ENCODE measurements at places on chromosomes 1 and 21. TPM values are rescaled to one million over a fixed set of nuclear protein-coding genes. Genes with fewer than 3 reads are reported as not detected.
A peak's percentile ranks its signal among the peaks of the same experiment; 100 is the strongest.

DNA sequence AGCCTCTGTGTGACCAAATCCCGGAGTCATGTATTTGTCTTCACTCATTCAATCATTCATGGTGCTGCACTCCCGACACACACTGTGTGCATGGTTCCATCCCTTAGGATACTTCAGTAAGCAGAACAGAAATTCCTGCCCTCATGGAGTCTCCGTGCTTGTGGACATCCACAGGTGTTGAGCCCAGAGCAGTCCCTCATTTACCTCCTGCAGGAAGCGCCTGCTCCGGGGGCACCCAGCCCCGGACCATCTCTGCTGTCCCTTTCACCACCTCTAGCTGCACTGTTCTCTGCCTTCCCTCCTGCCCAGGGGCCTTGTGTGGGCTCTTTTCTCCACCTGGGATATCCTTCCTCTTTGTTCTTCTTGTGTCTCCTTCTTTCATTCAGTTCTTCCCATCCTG, 9.5 kb upstream of the ZBTB21 start:
- H3K4me1 ChIP-seq: no peaks in the 10 kb centered on the region
- no peak overlapping the region for H3K27ac ChIP-seq
- peaks cover 2% of the 10 kb centered on the region for H3K27me3 ChIP-seq
- H3K36me3 ChIP-seq: no peaks in the 10 kb centered on the region
- no peak overlapping the region for H3K4me3 ChIP-seq

DNA sequence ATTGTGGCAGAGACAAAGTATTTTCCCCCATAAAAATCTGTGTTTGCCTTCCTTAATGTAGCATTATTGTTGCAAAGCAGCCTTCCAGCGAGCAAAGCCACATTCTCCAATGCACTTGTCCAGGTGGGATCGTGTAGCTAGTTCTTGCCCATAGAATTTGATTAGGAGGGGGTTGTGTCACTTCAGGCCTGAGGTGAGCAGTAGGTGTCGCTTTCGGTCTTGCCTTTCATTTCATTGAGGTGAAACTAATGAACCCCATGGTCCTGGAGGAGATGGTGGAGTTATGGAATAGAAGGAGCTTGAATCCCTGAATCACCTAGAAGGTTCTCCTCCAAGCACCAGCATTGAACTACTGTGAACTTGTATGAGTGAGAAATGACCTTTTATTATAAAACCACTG, 318.9 kb upstream of the PBX1 start:
- H3K27ac ChIP-seq: no peak overlapping the region
- no peaks in the 10 kb centered on the region for H3K27me3 ChIP-seq
- no peak for DNase-seq
- H3K36me3 ChIP-seq: no peaks in the 10 kb centered on the region

UMODL1 gene
- not detected for total RNA-seq

- peaks cover 8% of the 10 kb centered on the region for H3K36me3 ChIP-seq
- peak; percentile 39 for DNase-seq
- H3K4me3 ChIP-seq: no peak overlapping the region
- H3K4me1 ChIP-seq: peaks cover 12% of the 10 kb centered on the region
- H3K27ac ChIP-seq: peak overlapping the region; percentile 84
These were observed 178.1 kb downstream of the SLC45A1 start for GRCh38 chr1:8495928-8496401.

LAD1 gene
- 0.68 TPM for total RNA-seq

CCDC190 gene
- not detected for total RNA-seq

NUDT4B gene
- total RNA-seq: 1.6 TPM

OLFML3 gene
- total RNA-seq: not detected

GSTM2 gene
- 205 TPM for total RNA-seq

DNA sequence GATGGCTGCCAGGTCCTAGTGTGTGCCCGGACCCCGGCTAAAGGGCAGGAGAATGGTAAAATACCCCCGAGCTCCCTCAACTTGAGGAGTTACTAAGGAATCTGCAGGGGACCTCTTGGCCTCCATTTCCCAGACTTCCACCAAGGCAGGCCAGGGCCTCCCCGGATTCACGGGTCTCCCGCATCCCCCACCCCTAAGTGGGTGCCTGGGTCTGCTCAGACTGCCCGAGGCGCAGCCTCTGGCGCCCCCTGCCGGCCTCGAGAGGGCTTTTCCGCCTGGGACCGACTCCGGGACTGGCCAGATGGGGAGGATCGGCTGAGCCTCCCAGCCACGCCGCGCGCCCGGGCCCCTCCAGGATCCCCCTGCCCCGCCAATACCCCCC, 1.7 kb downstream of the PLEKHG5 start:
- DNase-seq: peak; percentile 90
- H3K27ac ChIP-seq: no peak overlapping the region
- H3K4me3 ChIP-seq: peak overlapping the region; percentile 57
- H3K27me3 ChIP-seq: peaks cover 18% of the 10 kb centered on the region
- H3K36me3 ChIP-seq: no peaks in the 10 kb centered on the region

- DNase-seq: no peak
- no peaks in the 10 kb centered on the region for H3K36me3 ChIP-seq
- no peaks in the 10 kb centered on the region for H3K27me3 ChIP-seq
- no peak overlapping the region for H3K4me3 ChIP-seq
- no peaks in the 10 kb centered on the region for H3K4me1 ChIP-seq
- H3K27ac ChIP-seq: no peak overlapping the region
These were observed 29.4 kb downstream of the SPATA17 start for GRCh38 chr1:217660353-217661062.

GRCh38 chr1:93744299-93744988, 62.8 kb upstream of the BCAR3 start:
- no peak overlapping the region for H3K4me3 ChIP-seq
- H3K36me3 ChIP-seq: no peaks in the 10 kb centered on the region
- H3K27ac ChIP-seq: no peak overlapping the region
- no peak for DNase-seq

VAMP3 gene
- total RNA-seq: 86.9 TPM

DNA sequence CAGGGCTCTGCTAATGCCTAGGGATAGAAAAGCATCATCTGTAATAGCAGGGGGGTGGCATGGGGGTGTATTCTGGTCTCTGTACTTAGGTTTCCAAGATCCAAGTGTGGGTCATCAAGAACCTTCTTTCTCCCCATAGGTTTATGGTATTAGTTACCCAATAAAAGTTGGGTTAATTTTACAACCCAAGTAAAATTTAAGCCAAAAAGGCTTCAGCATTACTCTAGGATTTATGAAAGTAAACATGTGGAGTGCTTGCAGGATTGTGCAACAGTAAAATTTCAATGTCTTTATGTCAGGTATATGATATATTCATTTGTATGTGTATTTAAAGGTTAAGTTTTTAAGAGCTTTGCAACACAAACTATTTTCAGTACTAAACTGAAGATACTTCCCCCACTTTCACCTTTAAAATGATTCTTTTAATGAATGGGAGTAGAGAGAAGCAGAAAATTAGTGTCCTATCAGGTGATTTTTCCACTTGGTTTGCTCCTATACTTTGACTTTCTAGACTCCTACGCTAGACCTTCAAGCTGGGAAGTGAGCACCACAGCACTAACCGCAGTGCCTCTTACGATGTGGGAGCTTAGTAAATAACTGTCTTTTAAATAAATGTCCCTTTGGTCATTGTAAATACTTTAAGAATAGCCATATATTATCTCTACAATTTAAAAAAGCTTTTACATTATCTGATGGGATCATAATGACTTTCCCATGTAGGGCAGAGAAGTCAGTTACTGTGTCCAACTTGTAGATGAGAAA, 67.8 kb upstream of the UBE2U start:
- H3K27ac ChIP-seq: no peak overlapping the region
- no peaks in the 10 kb centered on the region for H3K36me3 ChIP-seq
- no peaks in the 10 kb centered on the region for H3K27me3 ChIP-seq
- no peak for DNase-seq

TMEM81 gene
- total RNA-seq: 1.8 TPM

- no peak overlapping the region for H3K27ac ChIP-seq
- no peak for DNase-seq
- H3K4me1 ChIP-seq: peaks cover 6% of the 10 kb centered on the region
These were observed 14.0 kb downstream of the NRIP1 start for GRCh38 chr21:15050568-15051377.

DNA sequence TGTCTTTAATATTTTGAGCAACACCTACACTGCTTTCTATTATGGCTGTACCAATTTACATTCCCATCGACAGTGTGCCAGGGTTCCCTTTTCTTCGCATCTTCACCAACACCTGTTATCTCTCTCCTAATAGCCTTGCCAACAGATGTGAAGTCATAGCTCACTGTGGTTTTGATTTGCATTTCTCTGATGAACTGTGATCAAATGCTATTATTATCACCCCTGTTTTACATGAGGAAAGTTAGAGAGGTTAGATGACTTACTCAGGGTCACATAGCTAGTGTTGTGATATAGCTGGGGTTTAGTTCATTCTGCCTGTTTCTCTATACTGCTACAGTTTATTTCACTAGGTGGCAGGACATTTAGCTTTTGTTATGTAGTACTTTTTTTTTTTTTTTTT, 204.1 kb downstream of the FMN2 start:
- no peaks in the 10 kb centered on the region for H3K27me3 ChIP-seq
- H3K27ac ChIP-seq: no peak overlapping the region
- H3K36me3 ChIP-seq: no peaks in the 10 kb centered on the region
- DNase-seq: no peak
- no peaks in the 10 kb centered on the region for H3K4me1 ChIP-seq

GRCh38 chr1:54122135-54122751, 30.6 kb downstream of the CDCP2 start:
- H3K27me3 ChIP-seq: no peaks in the 10 kb centered on the region
- DNase-seq: no peak
- H3K4me3 ChIP-seq: no peak overlapping the region
- H3K27ac ChIP-seq: no peak overlapping the region
- no peaks in the 10 kb centered on the region for H3K36me3 ChIP-seq

DNA sequence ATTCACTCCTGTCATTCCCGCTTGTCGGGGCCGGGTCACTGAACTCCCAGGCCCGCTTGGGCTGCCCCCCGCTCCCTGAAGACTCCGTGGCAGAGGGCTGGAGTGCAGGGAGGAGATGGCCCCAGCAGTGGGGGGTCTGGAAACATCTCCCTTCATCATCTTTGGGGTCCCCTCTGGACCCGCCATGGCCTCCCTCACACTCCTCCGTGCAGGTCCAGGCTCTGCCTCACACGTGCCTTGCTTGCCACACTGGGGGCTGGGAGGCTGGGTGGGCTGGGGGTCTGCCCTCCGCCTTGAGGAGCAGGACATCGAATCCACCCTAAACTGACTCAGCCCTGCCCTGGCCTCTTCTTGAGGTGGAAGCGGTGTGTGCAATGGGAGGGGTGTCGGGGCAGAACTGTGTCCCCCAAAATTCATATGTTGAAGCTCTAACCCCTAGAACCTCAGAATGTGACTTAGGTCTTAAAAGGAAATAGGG, 35.2 kb downstream of the POFUT2 start:
- H3K4me3 ChIP-seq: no peak overlapping the region
- no peaks in the 10 kb centered on the region for H3K36me3 ChIP-seq
- peaks cover 27% of the 10 kb centered on the region for H3K4me1 ChIP-seq

GRCh38 chr1:244603498-244603897, 49.4 kb upstream of the DESI2 start:
- peak; percentile 62 for DNase-seq
- no peak overlapping the region for H3K4me3 ChIP-seq
- H3K27ac ChIP-seq: no peak overlapping the region
- no peaks in the 10 kb centered on the region for H3K27me3 ChIP-seq
- no peaks in the 10 kb centered on the region for H3K4me1 ChIP-seq

CHRM3 gene
- total RNA-seq: not detected

TOR1AIP1 gene
- total RNA-seq: 55.6 TPM

DNA sequence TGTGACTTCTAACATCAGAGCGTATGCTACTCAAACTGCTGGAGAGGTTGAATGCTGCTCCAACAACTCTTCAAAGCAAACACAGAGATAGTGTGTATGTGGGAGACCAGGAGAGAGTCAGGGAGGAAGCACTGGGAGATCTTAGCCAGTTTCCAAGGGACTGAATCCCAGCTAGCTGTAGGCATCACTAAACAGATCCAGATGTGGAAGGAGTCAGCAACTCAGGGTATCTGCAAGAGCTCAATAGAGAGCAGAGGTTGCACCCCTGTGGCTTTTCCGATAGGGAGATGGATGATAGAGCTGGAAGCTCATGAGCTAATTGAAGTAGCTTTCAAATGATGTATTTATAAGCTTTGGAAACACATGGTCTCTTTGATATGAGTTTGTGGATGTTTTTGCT, 168.9 kb upstream of the HOOK1 start:
- no peak overlapping the region for H3K27ac ChIP-seq
- H3K36me3 ChIP-seq: no peaks in the 10 kb centered on the region
- H3K4me1 ChIP-seq: no peaks in the 10 kb centered on the region
- no peak for DNase-seq
- H3K4me3 ChIP-seq: no peak overlapping the region

- no peak for DNase-seq
- H3K4me1 ChIP-seq: no peaks in the 10 kb centered on the region
- no peak overlapping the region for H3K27ac ChIP-seq
- H3K4me3 ChIP-seq: no peak overlapping the region
- H3K36me3 ChIP-seq: no peaks in the 10 kb centered on the region
- H3K27me3 ChIP-seq: peaks cover 2% of the 10 kb centered on the region
These were observed 37.6 kb upstream of the GORAB start for GRCh38 chr1:170494369-170494768.

DNA sequence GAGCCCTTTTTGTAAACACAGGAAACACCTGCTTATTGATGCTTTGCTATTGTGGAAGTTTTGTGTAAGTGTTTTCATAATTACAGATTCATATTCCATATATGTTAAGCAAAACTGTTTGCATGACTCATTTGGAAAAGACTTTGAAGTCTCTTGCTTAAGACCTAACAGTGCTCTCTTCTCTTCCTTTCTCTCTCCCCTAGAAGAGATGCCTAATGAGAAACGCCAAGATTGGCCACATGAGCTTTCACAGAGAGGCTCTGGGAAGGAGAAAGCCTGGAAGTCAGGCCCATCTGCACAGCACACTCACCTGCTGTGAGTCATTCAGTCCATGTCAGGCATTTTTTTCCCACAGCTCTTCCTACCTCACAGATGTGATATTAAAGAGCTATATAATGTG, 101.6 kb upstream of the PALMD start:
- H3K36me3 ChIP-seq: no peaks in the 10 kb centered on the region
- no peak overlapping the region for H3K4me3 ChIP-seq
- DNase-seq: no peak
- no peak overlapping the region for H3K27ac ChIP-seq
- no peaks in the 10 kb centered on the region for H3K27me3 ChIP-seq

KRTAP19-5 gene
- total RNA-seq: not detected

DNA sequence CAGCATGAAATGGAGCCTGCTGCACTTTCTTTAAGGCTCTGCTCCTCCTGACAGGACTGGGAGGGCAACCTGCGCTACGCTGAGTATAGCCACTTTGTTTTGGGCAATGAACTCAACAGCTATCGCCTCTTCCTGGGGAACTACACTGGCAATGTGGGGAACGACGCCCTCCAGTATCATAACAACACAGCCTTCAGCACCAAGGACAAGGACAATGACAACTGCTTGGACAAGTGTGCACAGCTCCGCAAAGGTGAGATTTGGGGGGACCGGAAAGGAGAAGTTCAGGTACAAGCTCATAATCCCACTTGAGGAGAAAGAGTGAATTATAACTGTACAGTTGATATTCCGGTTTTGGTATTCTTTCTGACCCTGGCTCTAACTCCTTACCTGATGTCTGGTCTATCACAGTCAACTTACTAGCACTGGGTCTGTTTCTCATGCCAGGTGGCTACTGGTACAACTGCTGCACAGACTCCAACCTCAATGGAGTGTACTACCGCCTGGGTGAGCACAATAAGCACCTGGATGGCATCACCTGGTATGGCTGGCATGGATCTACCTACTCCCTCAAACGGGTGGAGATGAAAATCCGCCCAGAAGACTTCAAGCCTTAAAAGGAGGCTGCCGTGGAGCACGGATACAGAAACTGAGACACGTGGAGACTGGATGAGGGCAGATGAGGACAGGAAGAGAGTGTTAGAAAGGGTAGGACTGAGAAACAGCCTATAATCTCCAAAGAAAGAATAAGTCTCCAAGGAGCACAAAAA, 5.4 kb downstream of the ANGPTL7 start:
- H3K36me3 ChIP-seq: peaks cover 76% of the 10 kb centered on the region
- no peaks in the 10 kb centered on the region for H3K4me1 ChIP-seq
- no peaks in the 10 kb centered on the region for H3K27me3 ChIP-seq
- H3K4me3 ChIP-seq: no peak overlapping the region
- no peak for DNase-seq

TMCC2 gene
- 0.93 TPM for total RNA-seq

Measured in natural killer cell (primary cell).